ENCODE measurements at places on chromosomes 2 and 18.

- DNase-seq: no peak
Measured at GRCh38 chr18:59035591-59035990, 104.1 kb upstream of the SEC11C start.

- no peak for DNase-seq
Measured at GRCh38 chr18:79495591-79496071, 99.9 kb downstream of the NFATC1 start.

- no peak for DNase-seq
Measured at GRCh38 chr18:71443706-71444480, 1100.2 kb downstream of the CBLN2 start.

DNA sequence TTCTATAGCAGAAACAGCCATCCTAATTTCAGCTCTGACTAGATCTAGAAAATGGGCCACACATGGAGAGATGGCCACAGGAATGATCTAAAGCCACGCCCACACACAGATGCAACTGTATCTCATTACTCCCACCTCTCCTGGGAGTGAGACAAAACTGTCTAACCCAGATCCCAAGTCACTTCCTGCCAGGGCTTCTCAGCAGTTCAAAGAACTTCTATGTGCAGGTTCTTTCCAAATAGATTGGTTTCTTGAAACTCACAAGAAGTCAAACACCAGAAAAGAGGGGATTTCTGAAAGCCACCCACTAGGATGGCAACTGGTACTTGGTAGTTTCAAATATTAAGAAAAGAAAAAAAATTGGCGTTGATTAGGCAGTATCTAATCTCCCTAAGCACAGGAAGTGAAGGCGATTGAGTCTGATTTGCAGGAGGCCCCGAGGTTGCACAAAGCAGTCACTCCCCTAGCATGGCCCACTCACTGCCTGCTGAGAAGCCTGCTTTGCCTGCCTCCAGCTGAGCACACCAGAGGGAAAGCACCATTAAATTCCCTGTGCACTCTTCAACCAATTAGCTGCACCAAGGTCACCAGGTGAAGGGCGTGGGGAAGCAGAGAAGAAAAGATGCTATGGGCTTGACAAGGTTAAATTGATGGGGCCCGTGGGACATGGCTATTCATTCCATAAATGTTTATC is 51.1 kb downstream of the PAPOLG start:
- no peak for DNase-seq

DNA sequence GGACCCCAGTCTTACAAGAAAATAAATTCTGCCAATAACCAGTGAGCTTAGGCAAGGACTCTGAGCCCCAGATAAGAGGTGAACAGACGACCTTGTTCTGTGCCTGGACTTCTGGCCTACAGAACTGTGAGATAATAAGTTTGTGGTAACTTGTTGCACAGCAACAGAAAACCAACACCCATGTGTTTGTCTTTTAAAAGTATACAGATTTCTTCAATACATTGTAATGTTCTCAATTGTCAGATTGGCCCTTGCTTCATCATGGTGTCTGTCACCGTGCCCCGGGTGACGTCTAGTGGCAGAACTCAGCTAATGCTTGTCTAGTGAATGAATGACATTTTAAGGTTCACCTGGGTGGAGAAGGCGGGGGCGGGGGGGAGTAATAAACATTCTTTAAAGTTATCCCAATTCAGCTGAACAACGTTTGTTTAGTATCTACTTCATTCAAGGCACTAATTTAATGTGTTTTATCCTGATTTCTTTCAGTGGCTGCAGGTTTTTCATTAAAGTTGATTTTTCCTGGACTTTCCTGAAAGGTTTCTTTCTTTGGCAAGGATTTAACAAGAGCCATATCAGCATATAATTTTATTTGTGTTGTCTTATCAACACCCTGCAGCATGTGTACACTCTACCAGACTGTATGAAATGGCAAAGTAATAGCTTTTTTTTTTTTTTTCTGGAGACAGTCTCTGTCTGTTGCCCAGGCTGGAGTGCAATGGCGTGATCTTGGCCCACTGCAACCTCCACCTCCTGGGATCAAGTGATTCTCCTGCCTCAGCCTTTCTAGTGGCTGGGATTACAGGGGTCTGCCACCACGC is 123.8 kb upstream of the DLX2 start:
- DNase-seq: no peak

DNA sequence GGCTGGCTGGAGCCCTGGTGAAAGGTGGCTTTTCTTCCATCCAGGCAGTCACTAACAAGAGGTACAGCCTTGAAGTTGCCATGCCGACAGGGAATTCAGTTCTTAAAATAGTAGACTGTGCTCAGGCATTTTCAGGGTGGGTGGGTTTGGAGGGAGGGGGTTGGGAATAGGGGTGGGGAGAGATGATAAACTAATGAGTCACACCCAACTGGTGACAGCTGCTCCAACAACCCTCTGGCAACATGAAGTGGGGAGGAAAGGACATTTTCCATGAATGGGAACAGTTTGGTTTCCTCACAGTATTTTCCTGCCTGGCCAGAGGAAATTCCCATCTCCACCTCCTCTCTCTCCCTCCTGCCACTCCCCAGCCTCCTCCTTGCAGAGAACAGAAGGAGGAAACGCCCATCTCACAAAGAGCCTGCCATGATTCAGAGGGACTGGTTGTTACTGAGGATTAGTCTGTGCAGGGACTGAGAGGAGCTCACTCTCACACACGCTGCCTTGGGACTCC is 113.0 kb upstream of the SLC1A4 start:
- no peak for DNase-seq

DNA sequence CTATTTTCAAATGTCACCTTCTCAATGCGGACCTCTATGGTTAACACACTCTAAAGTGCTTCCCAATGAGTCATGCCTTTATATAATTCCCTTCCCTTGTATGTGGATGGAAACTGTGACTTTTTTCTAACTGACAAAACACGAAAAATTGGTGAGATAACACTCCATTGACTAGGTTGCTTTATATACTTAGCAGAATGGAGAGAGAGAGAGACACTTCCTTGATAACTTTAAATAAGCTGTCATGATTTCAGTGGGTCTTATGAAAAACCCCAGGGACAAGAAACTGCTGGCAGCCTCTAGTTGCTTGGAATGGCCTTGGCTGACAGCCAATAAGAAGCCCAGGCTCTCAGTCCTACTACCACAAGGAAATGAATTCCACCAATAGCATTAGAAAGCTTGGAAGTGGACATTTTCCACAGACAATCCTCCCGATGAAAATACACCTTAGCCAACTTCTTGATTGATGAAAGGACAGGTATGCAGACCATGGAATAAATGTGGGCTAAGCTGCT is 322.2 kb downstream of the ZNF804A start:
- DNase-seq: no peak

DNA sequence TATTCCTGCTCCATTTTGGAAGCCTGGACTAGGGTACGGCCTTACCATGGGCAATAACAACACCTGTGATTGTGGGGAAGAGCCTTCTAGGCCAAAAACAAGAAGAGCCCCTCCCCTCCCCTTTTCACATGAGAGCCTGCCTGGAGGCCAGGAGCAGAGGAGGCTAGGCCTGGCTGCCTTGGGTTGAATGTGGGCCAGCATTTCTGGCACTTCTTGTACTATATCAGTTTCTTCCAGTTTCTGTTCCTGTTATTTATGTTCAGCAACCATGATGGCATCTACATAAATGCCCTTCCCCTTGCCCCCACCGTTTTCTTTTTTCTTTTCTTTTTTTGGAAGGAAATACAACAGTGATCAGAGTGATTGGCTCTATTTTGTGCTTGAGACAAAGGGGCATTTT is 58.4 kb downstream of the KCTD18 start:
- no peak for DNase-seq

GRCh38 chr2:182647499-182647787 is 68.6 kb upstream of the DNAJC10 start:
- DNase-seq: no peak

GRCh38 chr2:36413218-36413617 is 57.6 kb downstream of the CRIM1 start:
- DNase-seq: no peak

GRCh38 chr2:151827564-151828142 is 568 bp downstream of the ARL5A start:
- DNase-seq: peak; percentile 9

GRCh38 chr2:223465793-223466192 is 136.4 kb downstream of the SCG2 start:
- DNase-seq: no peak

DNA sequence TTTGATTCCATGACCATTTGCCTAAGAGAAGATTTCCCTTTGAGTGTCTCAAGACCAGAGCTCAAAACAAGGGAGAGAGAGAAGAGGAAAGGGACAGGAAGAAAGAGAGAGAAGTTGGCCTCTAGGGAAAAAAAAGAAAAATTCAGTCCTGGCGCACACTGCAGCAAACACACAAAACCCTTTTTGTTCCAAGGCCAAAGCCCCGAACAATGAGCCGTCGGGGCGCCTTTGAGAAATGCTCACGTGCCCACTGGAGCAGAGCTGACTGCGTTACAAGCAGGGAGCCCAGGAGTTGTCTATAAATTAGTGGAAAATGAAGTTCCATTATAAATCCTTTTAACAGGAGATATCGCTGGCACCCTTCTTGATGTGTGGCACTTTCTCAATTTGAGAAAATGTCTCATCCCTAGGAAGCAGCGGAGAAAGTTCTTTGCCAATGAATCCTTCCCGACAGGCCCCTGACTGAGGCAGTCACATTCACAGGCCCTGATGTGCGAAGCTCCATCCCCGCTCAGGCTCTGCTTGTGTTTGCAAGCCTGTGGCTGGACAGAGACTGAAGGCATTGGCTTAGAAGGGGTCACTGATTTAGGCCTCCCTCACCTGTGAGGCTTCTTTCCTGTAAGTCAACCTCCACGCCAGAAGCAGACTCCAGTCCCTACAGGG is 32.1 kb upstream of the NCKAP5 start:
- peak; percentile 45 for DNase-seq

DNA sequence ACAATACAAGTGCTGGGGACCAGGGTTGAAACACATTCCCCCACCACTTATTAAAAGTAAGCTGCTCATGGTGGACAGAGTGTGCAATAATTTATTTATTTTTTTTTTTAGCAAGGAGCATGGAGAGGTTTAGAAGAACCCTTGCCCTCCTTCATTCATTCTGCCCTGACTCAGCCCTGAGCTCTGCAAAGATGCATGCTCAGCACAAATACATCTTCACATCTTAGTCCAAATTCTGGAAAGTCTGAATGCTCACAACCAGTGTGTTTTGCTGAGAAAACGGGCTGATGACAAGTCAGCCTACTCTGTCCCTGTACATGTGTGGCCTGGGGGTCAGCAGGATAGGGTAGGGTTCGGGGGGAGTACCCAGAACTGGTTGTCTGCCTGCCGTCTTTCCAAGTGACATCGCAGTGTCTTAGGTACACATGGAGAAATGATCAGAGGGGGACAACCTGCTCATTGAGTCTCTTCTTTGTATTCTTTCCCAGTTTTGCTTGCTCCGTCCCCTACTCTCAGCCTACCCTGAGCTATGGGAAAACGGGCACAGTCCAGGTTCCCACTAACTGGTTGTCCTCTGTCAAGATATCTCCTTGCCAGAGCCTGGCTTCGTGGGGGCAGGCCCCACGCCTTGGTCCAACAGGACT is 76.4 kb downstream of the ADD2 start:
- no peak for DNase-seq

GRCh38 chr2:95053543-95053942 is 28.0 kb downstream of the MAL start:
- no peak for DNase-seq

GRCh38 chr2:199316851-199317250 is 140.9 kb downstream of the SATB2 start:
- DNase-seq: no peak

DNA sequence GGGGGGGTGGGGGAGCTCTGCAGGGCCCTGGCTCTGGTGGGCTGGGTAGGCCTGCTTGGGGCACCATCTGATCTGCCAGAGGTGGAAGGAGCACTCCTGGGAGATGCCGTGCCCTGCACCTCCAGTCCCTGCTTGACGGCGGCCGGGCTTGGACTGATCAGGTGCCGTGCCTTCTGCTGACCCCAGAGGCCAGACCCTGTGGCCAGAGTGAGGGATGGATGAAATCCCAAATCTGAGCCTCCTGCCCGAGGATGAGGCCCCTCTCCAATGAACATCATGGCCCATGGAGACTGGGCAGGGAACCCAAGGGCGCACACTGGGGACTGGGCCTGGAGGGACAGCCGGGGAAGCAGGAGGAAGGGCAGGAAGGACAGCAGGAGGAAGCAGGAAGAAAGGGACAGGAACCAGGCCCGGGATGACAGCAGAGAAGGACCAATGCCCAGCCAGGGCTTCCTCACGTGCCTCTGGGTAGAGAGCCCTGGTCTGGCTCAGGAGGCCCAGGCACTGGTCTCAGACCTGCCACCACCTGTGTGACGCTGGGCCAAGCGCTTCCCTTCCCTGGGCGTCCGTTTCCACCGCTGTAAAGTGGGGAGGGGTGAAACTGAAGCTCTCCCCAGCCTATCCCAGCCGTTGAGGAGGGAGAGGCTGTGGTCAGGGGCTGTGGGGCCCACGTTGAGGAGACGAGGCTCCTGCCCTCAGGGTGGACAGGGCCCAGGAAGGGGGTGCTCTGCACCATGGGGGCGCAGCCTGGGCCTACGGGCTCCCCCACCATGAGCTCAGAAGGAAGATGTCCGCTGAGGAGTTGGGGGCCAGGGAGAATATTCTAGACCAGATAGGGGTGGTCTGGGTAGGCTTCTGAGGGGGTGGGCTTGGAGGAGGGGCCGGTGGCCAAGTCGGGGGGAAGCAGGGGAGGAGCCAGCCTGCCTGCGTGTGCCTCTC is 1.0 kb upstream of the GPR35 start:
- DNase-seq: no peak

GRCh38 chr18:68282232-68282631 is 432.7 kb downstream of the TMX3 start:
- DNase-seq: no peak

DNA sequence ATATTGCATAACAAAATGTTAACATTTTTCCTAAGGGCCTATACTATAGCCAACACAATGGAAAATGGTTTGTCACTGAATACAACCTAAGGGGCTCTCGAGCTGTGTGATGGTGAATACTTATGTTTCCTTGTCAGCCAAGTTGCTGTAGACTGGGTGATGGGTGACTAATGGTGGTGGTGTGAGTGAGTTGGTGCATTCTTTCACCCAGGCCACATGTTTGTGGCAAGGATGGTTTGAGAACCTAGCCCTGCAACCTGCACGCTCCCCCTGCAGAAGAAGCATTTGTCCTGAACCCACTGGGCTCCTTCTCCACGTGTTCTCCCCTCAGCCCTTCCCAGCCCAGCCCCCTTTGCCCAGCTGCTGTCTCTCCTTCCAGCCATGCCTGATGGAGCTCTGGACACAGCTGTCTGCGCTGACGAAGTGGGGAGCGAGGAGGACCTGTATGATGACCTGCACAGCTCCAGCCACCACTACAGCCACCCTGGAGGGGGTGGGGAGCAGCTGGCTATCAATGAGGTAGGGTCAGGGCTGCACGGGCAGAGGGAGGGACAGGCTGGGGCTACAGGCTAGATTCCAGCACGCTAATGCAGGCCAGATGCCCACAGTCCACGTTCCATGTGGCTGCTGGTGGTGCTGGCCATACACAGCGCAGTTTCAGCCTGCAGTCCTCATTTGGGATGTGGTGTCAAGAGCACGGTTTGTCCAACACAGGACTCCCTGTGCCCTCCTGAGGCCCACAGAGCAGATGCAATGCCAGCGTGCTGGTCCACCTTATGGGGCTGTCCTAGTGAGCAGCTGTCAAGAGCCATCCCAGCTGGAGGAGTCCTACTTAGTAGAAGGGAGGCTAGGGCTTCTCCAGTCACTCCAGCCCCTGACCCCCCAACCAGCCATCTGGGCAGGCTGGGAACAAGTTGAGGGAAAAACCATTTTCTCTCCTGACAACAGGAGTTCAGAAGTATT is 65.4 kb downstream of the FAM168B start:
- DNase-seq: no peak
